ENCODE measurements at places on chromosomes 1 and 21.

DNA sequence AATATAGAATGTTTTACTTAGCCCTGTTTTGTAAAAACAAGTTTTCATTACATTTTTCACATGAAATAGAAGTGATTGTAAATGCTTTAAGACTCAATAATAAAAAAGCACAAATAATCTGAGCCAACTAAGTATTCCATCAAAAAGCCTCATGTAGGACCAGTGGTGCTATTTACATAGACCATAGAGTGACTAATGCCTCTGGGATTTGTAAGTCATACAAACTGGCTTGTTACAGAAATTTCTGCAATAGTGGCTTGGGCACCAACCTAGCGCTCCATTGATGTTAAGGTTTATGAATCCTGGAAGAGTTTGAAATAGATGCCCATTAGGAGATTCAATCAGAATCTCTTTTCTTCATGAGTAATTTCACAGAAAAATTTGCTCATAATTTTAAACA lies 31.9 kb downstream of the ZMYM1 start:
- DNase-seq: no peak

DNA sequence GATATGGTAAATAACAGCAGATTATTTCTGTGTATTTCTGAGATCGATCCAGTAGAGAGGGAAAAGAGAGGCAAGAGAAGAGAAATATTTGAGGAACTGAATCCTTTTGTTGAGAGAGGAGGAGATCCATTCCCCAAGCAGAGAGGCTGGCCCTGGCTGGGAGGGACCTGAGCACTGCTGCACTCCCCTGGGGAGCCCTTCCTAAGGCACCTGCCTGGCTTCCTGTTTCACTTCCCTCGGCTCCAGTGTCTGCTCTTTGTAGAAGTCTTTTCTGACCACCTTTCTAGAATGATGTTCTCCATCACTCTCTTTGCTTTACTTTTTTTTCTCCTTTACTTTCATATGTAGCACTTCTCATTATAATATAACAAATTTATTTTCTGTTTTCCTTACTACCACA lies 42.3 kb upstream of the SLC6A9 start:
- DNase-seq: no peak

- DNase-seq: no peak
These were observed 19.1 kb upstream of the NCF2 start for GRCh38 chr1:183609313-183609712.

DNA sequence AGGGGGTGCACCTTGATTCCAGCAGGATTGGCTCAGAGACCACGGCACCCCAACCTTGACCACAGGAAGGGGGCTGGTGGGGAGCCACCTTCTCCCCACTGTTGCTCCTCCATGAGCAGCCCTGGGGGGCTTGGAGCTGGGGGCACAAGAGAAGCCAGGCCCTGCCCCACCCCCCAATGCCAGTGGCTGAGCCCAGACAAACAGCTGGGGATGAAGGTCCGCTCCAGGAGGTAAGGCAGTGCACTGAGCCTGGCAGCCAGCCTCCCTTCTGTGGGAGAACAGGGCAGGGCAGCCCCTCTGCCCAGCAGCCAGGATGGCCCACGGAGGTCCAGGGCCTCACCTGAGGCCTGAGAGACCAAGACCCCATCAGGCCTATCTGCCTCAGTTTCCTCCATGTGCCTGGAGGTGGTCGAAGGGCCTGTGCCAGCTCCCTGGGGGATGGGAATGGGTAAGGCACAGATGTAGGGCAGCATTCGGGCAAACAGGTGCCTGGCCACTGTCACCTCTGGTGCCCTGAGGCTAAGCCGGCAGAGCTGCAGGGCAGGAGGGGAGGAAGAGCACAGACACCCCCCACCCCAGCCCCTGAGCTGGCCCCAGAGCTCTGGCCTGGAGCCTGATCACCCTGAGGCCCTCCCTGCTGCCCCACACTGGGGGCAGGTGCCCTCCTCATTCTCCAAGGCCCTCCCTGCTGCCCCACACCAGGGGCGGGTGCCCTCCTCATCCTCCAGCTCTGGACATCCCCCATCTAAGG lies 7.1 kb downstream of the ITGB2 start:
- no peak for DNase-seq

DNA sequence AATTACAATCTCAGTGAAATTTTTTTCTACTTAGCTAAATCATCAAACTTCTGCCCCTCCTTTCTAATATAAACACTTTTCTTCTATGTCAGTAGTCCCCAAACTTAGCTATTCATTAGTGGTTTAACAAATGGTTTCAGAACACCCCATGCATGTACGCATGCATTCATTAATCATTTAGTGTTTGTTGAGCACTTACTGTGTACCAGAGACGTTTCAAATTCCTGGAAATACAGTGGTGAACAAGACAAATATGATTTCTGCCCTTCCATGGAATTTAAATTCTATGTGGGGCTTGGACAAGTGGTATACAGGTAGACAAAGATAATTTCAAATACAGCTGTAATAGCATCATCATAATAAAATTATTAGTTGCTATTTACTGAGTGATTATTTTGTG lies 1.5 kb downstream of the ZBTB40 start:
- no peak for DNase-seq

- no peak for DNase-seq
These were observed 128.2 kb downstream of the KCNN3 start for GRCh38 chr1:154741741-154742495.

- no peak for DNase-seq
These were observed 4.7 kb upstream of the ABCG1 start for GRCh38 chr21:42214081-42214750.

GRCh38 chr1:93440272-93440671 lies 7.6 kb upstream of the FNBP1L start:
- no peak for DNase-seq
